ENCODE measurements at places on chromosomes 4 and X.

GRCh38 chrX:43618366-43619205 is 37.5 kb upstream of the MAOA start:
- DNase-seq: no peak

GRCh38 chrX:155071694-155072280 is 479 bp downstream of the BRCC3 start:
- no peak for DNase-seq

DNA sequence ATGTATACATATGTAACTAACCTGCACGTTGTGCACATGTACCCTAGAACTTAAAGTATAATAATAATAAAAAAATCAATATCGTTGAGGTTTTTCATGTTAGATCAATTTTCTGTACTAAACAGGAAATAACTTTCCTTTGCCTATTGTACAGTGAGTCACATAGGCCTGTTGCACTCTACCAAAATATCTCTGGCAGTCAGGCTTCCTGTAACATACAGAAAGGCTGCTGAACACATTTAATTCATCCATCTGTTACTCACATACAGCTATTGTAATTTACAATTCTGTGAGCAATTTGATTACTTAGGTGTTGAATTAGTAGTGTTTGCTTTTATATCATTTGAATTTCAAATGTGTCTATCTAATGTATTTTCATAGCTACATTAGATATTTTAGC is 427.8 kb downstream of the TMA16 start:
- DNase-seq: no peak

- no peak for DNase-seq
Measured at GRCh38 chrX:107823456-107823855, 2.2 kb upstream of the MID2 start.

DNA sequence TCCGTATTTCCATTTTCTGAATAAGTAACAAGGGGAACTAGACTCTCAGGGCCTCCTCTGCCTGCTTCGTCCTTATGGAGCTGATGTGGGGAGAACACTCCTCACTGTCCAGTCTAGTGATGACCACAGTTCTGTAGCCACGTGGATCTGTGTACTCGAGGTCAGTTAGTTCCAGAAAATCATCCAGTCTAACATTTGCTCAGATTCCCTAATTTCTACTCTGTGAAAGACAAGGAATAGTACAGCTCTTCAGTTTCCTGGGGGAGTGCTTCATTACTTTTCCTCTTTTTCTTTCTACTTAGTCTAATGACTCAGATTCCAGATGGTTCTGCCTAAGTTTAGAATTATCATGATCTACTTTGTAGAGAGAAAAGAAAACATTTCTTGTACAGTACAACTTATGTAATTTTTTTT is 82.6 kb downstream of the SORBS2 start:
- no peak for DNase-seq

DNA sequence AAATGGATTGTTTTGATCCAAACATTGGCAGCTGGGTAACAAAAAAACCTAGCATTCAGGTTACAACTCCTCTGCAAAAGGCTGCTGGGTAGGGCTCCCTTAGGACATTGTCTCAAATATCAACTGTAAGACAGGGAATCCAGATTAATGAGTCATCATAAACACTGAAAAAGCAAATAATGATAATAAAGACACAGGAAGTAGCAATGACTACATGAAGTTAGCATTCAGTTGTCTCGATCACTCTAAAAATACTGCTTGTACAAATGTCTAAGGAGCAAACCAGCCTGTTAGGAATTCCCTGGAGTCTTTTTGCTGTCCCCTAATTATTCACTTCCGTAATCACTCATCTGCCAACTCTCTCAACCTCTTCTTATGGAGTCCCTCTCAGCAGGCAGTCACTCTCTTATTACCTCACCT is 259.2 kb downstream of the GPC3 start:
- no peak for DNase-seq

DNA sequence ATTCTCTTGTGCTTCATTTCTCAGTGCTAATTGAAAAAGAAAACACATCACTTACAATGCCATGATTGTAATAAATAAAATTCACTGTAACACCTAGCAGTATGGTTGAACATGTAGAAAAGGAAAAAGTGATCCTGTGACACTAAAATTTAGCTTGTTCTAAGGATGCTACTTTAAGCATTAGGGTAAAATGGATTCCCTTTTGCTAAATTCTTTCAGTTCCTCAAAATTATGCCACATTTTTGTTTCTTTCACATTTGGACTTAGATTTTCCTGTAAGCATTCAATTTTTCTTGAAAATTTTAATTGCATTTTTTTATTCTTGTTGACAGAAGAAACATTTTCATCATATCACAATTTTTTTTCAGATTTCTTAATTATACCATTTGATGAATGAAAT is 19.4 kb downstream of the TET2 start:
- DNase-seq: no peak

- no peak for DNase-seq
Measured at GRCh38 chr4:41207291-41207831, 7.0 kb downstream of the APBB2 start.

DNA sequence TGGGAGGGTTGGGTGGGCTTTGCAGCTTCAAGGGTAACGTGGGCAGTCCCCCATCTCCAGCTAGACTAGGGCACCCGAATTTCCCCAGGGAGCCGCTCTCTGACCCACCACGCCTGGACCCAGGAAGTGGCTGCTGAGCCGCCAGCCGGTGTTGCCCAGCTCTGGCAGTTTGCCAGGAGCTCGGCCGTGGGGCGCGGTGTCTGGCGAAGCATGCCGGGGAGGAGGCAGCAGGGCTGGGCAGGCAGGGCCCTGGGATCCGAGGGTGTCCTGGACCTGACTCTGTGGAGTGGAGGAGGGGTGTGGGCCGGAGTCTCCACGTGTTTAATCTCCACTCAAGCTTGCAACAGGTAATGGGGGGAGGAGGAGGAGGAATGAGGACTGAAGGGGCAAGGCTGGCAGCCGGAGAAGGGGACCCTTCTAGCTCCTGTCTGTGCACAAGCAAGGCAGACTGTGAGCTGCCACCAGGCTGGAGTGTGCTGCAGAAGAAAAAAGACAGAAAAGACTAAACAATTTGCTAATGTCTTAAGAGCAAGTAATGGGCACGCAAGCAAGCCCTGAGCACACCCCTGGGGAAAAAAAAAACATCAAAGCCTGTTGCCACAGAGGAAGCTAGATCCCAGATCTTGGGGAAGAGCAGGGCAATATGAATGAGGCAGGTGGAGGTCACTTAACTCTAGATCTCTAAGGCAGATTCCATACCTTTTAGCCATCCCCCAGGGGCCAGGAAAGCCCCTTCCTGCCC is 2.4 kb downstream of the LONRF3 start:
- DNase-seq: peak; percentile 31

DNA sequence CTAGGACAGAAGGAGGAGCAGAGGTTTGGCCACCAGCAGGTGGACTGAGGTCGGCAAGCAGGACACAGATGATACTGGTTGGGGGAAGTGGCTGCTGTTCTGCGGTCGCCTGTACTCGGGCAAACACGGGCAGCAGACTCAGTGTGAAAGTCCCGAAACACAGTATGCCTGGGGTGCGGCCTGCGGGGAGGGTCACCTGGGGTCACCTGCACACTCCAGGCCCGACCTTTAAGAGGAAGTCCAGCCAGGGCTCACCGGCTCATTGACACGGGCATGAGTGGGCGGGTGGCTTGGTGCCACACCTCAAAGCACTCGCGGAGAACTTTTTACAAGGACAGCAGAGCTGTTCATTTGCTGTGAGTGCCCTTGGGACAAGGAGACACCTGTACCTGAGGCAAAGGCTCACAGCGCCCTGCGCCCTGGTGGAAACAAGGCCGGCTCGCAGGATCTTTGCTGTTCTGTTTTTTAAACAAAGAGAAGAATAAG is 71.5 kb upstream of the MXD4 start:
- DNase-seq: no peak

GRCh38 chr4:14092741-14093140 is 465.2 kb upstream of the BOD1L1 start:
- DNase-seq: no peak

DNA sequence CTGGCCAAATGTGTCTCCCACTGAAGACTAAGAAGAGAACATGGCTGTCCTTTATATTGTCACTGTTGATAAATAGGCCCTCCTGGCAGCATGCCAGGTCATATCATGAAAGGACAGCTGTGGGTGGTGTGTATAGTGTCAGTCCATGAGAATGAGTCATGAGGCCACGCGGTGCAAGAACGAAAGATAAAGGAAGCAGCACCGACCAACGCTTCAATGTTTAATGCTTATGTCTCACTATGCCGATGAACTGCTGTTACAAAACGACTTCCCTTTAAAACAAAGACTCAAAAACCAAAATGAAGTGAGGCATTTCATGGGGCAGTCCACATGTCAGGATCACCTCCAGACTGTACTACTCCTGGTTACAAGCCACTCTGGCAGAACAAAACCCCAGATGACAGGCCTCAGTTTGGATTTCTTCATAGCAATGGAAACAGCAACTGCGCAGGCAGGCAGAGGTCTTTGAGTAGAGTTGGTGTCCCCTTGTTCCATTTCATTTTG is 5.2 kb upstream of the TCEANC start:
- peak; percentile 73 for DNase-seq

DNA sequence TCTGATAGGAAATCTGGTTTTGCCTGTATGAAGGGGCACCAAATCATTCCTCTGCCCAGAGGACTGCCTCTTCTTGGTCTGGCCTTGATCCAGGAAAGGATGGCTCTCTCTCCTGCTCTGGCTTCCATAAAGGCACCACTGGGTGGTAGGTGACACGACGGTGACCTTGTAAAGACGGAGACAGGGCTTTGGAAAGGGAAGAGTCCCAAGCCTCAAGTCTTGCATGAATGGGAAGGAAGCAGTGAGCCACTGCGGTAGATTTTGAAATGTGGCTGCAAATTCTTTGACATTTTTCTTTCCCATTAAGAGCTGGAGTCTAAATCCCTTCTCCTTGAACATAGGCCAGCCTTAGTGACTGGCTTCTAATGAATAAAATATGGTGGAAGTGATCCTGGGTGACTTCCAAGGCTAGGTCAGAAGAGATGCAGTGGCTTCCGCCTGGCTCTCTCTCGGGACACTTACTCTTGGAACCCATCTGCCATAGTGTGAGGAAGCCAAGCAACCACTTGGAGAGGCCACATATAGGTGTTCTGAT is 347.4 kb downstream of the BCOR start:
- no peak for DNase-seq

DNA sequence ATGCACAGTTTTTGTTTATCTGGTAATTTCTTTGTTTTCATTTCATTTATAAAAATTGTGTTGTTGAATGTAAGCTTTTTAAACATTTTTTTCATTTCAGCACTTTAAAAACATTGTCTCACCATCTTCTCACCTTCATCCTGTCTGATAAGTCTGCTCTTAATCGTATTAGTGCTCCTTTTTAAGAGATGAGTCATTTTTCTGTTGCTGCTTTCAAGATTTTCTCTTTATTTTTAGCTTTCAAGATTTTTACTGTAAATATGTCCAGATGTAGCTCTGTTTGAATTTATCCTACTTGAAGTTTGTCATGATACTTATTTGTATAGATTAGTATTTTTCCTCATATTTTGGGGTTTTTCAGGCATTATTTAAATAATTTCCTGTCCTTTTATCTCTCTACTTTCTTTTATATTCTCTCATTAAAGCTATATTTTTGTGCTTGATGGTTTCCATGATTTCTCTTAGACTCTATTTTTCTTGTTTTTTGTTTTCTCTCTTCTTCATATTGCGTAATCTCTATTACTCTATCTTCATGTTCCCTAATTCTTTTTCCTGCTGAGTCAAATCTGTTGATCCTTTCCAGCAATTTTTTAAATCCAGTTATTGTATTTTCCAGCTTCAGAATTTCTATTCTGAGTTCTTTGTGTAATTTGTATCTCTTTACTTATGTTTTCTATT is 1400.4 kb upstream of the PCDH7 start:
- no peak for DNase-seq

- no peak for DNase-seq
Measured at GRCh38 chr4:76235915-76236314, 15.6 kb upstream of the FAM47E start.

- no peak for DNase-seq
Measured at GRCh38 chr4:31422006-31422405, 701.8 kb downstream of the PCDH7 start.

- no peak for DNase-seq
Measured at GRCh38 chrX:21255032-21255618, 119.1 kb upstream of the CNKSR2 start.

DNA sequence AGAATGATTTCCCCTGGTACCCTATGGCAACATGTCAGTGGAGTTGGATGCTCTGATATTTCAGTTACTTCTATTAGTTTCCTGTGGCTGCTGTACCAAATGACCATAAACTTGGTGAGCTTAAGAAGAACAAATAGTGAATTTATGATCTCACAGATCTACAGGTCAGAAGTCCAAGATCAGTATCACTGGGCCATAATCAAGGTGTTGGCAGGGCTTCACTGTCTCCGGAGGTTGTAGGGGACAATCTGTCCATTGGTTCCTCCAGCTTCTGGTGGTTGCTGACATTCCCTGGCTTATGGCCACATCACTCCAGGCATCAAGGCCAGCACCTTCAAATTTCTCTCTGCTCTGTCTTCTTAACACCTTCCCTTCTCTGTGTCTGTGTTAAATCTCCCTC is 37.9 kb upstream of the ELOVL6 start:
- no peak for DNase-seq

- no peak for DNase-seq
Measured at GRCh38 chr4:77921701-77922100, 59.1 kb downstream of the MRPL1 start.

DNA sequence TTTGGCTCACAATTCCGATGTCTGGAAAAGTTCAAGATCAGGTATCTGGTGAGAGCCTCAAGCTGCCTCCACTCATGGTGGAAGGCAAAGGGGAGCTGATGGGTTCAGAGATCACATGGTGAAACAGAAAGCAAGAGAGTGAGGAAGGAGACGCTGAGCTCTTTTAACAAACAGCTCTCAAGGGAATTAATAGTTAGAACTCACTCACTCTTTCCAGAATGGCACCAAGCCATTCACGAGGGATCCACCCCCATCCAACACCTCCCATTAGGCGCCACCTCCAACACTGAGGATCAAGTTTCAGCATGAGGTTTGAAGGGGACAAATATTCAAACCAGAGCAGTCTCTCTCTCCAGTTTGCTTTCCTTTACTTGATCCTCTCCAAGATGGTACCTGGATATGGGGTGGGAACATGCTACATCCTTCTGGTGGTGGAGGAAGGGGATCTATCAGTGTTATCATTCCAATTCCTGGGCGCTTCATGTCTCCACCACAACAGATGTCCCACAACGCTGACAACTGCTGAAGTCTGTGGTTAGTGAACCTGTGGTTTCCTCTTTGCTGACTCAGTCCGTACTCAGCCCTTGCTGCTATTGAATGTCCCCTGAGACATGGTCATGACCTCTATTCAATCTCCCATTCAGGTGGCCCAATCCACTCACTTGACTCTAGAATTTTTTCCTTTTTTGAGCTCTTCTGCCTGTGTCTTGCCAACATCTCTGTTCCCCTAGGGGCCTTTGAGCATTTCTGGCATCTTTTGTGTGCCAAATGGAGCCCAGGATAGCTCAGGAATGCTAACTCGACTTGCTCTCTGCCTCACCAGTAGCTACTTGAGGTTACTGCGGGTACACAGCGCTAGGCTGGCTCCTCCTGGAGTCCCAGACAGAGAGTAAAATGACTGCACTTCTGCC is 395.2 kb downstream of the MID1IP1 start:
- peak; percentile 55 for DNase-seq

GRCh38 chrX:50168241-50168687 is 32.5 kb downstream of the AKAP4 start:
- no peak for DNase-seq
